ENCODE measurements at places on chromosomes 5 and 9. TPM values are rescaled to one million over a fixed set of nuclear protein-coding genes. Genes with fewer than 3 reads are reported as not detected.

The KDM3B gene
- 52.1 TPM for polyA plus RNA-seq

GRCh38 chr5:96226941-96227552 is 206.0 kb downstream of the PCSK1 start:
- H3K4me3 ChIP-seq, result no peak overlapping the region
- no peaks in the 10 kb centered on the region for H3K4me1 ChIP-seq
- H3K27me3 ChIP-seq, result no peaks in the 10 kb centered on the region
- no peaks in the 10 kb centered on the region for H3K36me3 ChIP-seq
- H3K27ac ChIP-seq, result no peak overlapping the region

GRCh38 chr9:125153712-125154367 is 10.5 kb upstream of the SCAI start:
- H3K27me3 ChIP-seq, result no peaks in the 10 kb centered on the region
- H3K27ac ChIP-seq, result no peak overlapping the region
- no peak overlapping the region for H3K4me3 ChIP-seq
- no peak for DNase-seq
- H3K4me1 ChIP-seq, result no peaks in the 10 kb centered on the region

The SLC28A3 gene
- 0.41 TPM for polyA plus RNA-seq

DNA sequence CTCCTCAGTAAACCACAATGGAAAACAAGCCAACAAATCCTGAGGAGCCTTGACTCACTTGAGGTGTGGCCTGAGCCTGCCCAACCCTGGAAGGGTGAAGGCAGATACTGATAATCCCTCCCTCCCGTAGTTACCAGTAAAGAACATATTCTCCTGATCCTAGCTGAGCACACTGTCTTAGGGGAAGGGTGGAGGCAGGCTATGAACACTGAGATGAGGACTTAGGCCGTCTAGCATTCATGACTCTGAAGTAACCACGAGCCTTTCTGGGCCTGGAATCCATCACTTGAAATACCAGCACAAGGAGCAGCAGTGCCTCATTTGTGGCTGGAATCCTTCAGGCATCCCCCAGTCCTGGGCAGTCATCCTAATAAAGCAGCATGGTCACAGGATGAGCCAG is 124.5 kb upstream of the PRLR start:
- no peak overlapping the region for H3K27ac ChIP-seq
- no peak overlapping the region for H3K4me3 ChIP-seq
- H3K27me3 ChIP-seq, result no peaks in the 10 kb centered on the region
- H3K4me1 ChIP-seq, result no peaks in the 10 kb centered on the region
- H3K36me3 ChIP-seq, result no peaks in the 10 kb centered on the region

The VAV2 gene
- polyA plus RNA-seq, result 2.3 TPM

The TAF11L5 gene
- not detected for polyA plus RNA-seq

- peaks cover 2% of the 10 kb centered on the region for H3K27me3 ChIP-seq
- no peak overlapping the region for H3K27ac ChIP-seq
- H3K36me3 ChIP-seq, result no peaks in the 10 kb centered on the region
- DNase-seq, result no peak
- H3K4me1 ChIP-seq, result no peaks in the 10 kb centered on the region
- H3K4me3 ChIP-seq, result no peak overlapping the region
These were observed 220.8 kb downstream of the FSTL4 start for GRCh38 chr5:133391354-133392136.

GRCh38 chr9:121773286-121773953 is 122.0 kb downstream of the DAB2IP start:
- H3K36me3 ChIP-seq, result no peaks in the 10 kb centered on the region
- H3K27me3 ChIP-seq, result no peaks in the 10 kb centered on the region
- DNase-seq, result no peak
- no peaks in the 10 kb centered on the region for H3K4me1 ChIP-seq
- no peak overlapping the region for H3K27ac ChIP-seq
- no peak overlapping the region for H3K4me3 ChIP-seq

DNA sequence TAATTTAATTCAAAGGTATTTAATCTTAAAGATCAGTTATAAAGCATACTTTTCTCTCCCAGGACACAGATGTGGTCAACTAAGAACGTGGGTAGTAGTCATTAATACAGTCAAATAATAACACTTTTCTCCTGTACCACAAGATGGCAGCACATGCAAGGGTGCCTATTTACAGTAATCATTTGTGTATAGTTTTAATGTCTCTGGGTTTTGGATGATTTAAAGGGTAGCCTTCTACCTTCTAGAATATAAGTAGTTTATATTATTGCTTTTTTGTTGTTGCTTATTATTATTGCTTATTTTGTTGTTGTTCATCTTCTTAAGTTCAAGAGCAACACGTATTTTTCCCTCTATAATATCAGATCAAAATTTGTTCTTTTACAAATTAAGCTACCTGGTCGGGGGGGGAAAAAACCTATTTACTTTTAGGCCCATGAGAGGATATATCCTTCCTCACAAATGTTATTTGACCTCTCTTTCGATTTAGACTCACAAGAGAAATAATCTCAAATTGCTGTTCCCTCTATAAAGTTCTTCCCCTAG is 59.6 kb upstream of the SLC27A6 start:
- no peak overlapping the region for H3K27ac ChIP-seq
- peak; percentile 44 for DNase-seq
- H3K4me1 ChIP-seq, result no peaks in the 10 kb centered on the region
- no peaks in the 10 kb centered on the region for H3K36me3 ChIP-seq

GRCh38 chr5:1832511-1833250 is 31.5 kb downstream of the NDUFS6 start:
- no peak overlapping the region for H3K27ac ChIP-seq
- no peak overlapping the region for H3K4me3 ChIP-seq
- DNase-seq, result no peak
- H3K4me1 ChIP-seq, result no peaks in the 10 kb centered on the region

GRCh38 chr9:126421567-126422428 is 95.2 kb downstream of the MVB12B start:
- no peak for DNase-seq
- no peak overlapping the region for H3K4me3 ChIP-seq
- H3K27me3 ChIP-seq, result no peaks in the 10 kb centered on the region
- H3K27ac ChIP-seq, result no peak overlapping the region
- no peaks in the 10 kb centered on the region for H3K36me3 ChIP-seq

- no peaks in the 10 kb centered on the region for H3K27me3 ChIP-seq
- DNase-seq, result no peak
- H3K4me3 ChIP-seq, result no peak overlapping the region
- no peaks in the 10 kb centered on the region for H3K4me1 ChIP-seq
- no peaks in the 10 kb centered on the region for H3K36me3 ChIP-seq
- H3K27ac ChIP-seq, result no peak overlapping the region
These were observed 42.4 kb downstream of the STRBP start for GRCh38 chr9:123225995-123226394.

The ARL14EPL gene
- polyA plus RNA-seq, result not detected

The CAMK2A gene
- not detected for polyA plus RNA-seq

The PCDHA12 gene
- not detected for polyA plus RNA-seq

The CDX1 gene
- polyA plus RNA-seq, result not detected

- no peaks in the 10 kb centered on the region for H3K27me3 ChIP-seq
- no peak overlapping the region for H3K4me3 ChIP-seq
- no peak for DNase-seq
- no peak overlapping the region for H3K27ac ChIP-seq
These were observed 659.1 kb downstream of the IRX1 start for GRCh38 chr5:4254736-4255135.

GRCh38 chr9:92709240-92709639 is 39.3 kb upstream of the IPPK start:
- H3K36me3 ChIP-seq, result peaks cover 87% of the 10 kb centered on the region
- DNase-seq, result no peak
- H3K4me3 ChIP-seq, result no peak overlapping the region
- no peak overlapping the region for H3K27ac ChIP-seq
- peaks cover 7% of the 10 kb centered on the region for H3K4me1 ChIP-seq

The WDR38 gene
- polyA plus RNA-seq, result not detected

DNA sequence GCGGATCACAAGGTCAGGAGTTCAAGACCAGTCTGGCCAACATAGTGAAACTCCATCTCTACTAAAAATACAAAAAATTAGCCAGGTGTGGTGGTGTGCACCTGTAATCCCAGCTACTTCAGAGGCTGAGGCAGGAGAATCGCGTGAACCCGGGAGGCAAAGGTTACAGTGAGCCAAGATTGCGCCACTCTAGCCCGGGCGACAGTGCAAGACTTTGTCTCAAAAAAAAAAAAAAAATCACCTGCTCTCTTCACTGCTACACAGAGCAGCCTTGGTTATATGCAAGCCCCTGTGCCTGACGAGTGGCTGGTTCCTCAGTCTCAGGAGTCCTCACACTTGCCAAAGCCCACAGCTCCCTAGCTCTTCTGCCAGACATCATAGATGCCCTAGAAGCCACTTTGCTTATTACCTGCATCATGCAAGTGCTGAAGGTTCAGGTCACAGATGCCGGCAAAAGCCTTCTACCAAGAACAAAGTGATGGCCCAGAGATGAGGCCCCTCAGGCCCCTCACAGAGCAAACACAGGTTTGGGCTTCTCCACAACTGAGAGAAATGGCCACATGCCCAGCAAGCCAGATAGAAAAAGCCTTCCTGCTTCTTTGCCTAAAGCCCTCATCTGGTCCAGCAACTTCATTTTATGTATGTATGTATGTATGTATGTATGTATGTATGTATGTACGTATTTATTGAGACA is 176.4 kb downstream of the AUH start:
- no peaks in the 10 kb centered on the region for H3K36me3 ChIP-seq
- no peaks in the 10 kb centered on the region for H3K27me3 ChIP-seq
- no peak overlapping the region for H3K4me3 ChIP-seq
- no peak overlapping the region for H3K27ac ChIP-seq
- DNase-seq, result no peak

Measured in CD14-positive monocyte (primary cell).